ENCODE measurements at places on chromosomes 7 and 10. TPM values are rescaled to one million over a fixed set of nuclear protein-coding genes. Genes with fewer than 3 reads are reported as not detected.
A peak's percentile ranks its signal among the peaks of the same experiment; 100 is the strongest.

DNA sequence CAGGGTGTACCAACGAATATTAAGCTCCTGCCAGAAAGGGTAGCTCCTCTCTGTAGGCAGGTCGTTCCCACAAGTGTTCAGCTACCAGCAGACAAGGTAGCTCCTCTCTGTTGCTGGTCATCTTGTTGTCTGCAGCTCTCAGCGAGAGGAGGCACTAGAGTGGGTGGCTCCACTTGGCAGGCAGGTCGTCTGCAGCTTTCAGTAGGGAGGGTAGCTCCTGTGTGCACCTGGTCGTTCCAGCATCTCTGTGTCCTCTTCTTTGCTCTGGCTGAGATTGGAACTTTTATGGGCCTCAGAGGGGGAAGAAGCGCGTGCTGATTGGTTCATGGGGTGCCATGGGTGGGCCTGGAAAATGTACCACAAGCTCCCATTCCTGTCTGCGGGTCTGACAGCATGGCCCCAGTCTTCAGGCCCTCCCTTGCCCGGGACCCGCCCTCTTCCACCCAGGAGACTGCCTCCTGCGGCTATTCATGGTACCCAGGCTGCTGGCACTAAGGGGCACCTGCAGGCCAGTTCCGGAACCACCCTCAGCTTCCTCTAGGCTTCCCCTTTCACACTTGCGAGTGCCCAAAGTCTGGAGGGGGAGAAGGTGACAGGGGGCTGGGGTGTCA, 63.9 kb upstream of the CACNA2D1 start:
- DNase-seq = no peak
- H3K4me3 ChIP-seq = no peak overlapping the region
- no peak overlapping the region for H3K27ac ChIP-seq
- peaks cover 2% of the 10 kb centered on the region for H3K27me3 ChIP-seq

OR2A14 gene
- not detected for total RNA-seq

- H3K27ac ChIP-seq = no peak overlapping the region
- no peak overlapping the region for H3K4me3 ChIP-seq
- H3K27me3 ChIP-seq = no peaks in the 10 kb centered on the region
- DNase-seq = peak; percentile 36
Measured at GRCh38 chr10:70320751-70321150, 36.9 kb upstream of the NPFFR1 start.

BLVRA gene
- total RNA-seq = 53.8 TPM

- no peak for DNase-seq
- no peaks in the 10 kb centered on the region for H3K27me3 ChIP-seq
- no peaks in the 10 kb centered on the region for H3K36me3 ChIP-seq
- H3K27ac ChIP-seq = no peak overlapping the region
- peaks cover 9% of the 10 kb centered on the region for H3K4me1 ChIP-seq
- no peak overlapping the region for H3K4me3 ChIP-seq
Measured at GRCh38 chr10:116073510-116073909, 199.5 kb downstream of the GFRA1 start.

BLNK gene
- not detected for total RNA-seq

TMEM236 gene
- 0.07 TPM for total RNA-seq

GRCh38 chr10:100782461-100783244, 37.3 kb downstream of the PAX2 start:
- peak; percentile 53 for DNase-seq
- peaks cover 66% of the 10 kb centered on the region for H3K27me3 ChIP-seq
- no peaks in the 10 kb centered on the region for H3K4me1 ChIP-seq
- H3K4me3 ChIP-seq = no peak overlapping the region
- no peak overlapping the region for H3K27ac ChIP-seq
- H3K36me3 ChIP-seq = peaks cover 10% of the 10 kb centered on the region

- H3K27me3 ChIP-seq = no peaks in the 10 kb centered on the region
- no peaks in the 10 kb centered on the region for H3K4me1 ChIP-seq
- no peak overlapping the region for H3K27ac ChIP-seq
Measured at GRCh38 chr7:3682028-3682710, 381.1 kb downstream of the SDK1 start.

TUBB8 gene
- total RNA-seq = 0.22 TPM

DNA sequence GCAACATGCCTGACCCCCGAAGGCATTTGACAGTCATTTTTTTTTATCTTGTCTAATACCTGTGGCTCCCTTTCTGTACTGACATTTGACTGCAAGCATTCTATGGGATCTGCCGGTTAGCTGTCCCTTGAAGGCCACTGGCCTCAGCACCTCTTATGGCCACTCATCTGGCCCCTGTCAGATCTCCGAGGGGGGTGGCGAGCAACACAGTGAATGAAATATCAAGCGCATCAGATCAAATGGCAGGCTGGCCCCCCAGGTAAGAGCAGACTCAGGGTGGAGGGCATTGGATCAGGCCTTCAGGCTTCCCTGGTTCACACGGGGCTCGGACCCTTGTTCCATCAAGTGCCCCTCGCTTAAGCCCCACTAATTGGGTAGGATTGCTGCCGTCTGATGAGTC, 199.6 kb upstream of the MKI67 start:
- no peaks in the 10 kb centered on the region for H3K36me3 ChIP-seq
- DNase-seq = no peak
- H3K4me3 ChIP-seq = no peak overlapping the region
- no peaks in the 10 kb centered on the region for H3K27me3 ChIP-seq
- no peaks in the 10 kb centered on the region for H3K4me1 ChIP-seq

CTAGE8 gene
- 1.4 TPM for total RNA-seq

COL17A1 gene
- not detected for total RNA-seq

GRCh38 chr10:3452173-3452626, 279.6 kb upstream of the PITRM1 start:
- H3K27ac ChIP-seq = peak overlapping the region; percentile 96
- no peak for DNase-seq
- H3K4me3 ChIP-seq = no peak overlapping the region
- H3K27me3 ChIP-seq = no peaks in the 10 kb centered on the region
- no peaks in the 10 kb centered on the region for H3K36me3 ChIP-seq
- H3K4me1 ChIP-seq = peaks cover 57% of the 10 kb centered on the region

SEMA3D gene
- total RNA-seq = 2.0 TPM

GRCh38 chr7:151924508-151924907, 31.7 kb upstream of the GALNTL5 start:
- DNase-seq = no peak
- peaks cover 8% of the 10 kb centered on the region for H3K4me1 ChIP-seq
- peaks cover 29% of the 10 kb centered on the region for H3K27me3 ChIP-seq
- no peak overlapping the region for H3K4me3 ChIP-seq

GRCh38 chr7:84002348-84002747, 192.2 kb downstream of the SEMA3A start:
- no peak overlapping the region for H3K4me3 ChIP-seq
- peaks cover 16% of the 10 kb centered on the region for H3K4me1 ChIP-seq
- peak overlapping the region; percentile 14 for H3K27ac ChIP-seq
- no peak for DNase-seq

DNA sequence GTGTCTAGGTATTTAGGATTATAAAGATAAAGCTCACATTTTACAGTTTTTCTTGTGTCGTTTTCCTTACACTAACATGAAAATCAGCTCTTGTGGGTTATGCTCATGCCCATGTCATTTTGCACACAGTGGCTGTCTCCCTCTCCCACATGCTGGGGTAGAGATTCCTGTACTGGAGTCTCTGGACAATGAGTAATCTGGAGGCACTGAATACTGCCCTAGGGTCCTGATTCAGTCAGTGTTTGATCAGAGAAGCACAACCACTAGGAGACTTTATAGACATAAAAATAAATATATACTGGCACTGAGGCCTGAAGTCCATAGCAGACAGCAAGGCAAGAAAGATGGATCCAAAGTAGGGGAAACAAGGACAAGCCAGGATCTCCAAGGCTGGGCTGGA, 1008.8 kb downstream of the KCNMA1 start:
- H3K4me1 ChIP-seq = peaks cover 17% of the 10 kb centered on the region
- peaks cover 2% of the 10 kb centered on the region for H3K27me3 ChIP-seq
- no peak overlapping the region for H3K27ac ChIP-seq
- no peak for DNase-seq
- H3K4me3 ChIP-seq = no peak overlapping the region
- H3K36me3 ChIP-seq = no peaks in the 10 kb centered on the region

Data from chondrocyte (in vitro differentiated cells).